Thoracic aorta endothelial cell (primary cell): ENCODE measurements at places on chromosomes 16 and 17. TPM values are rescaled to one million over a fixed set of nuclear protein-coding genes. Genes with fewer than 3 reads are reported as not detected.

DHRS7C gene
- total RNA-seq, result not detected in 2 replicates

RTN4RL1 gene
- total RNA-seq, result under 0.01 TPM in 2 replicates

GFAP gene
- total RNA-seq, result 0.14 and 0.27 TPM in 2 replicates

ZNF629 gene
- total RNA-seq, result 10.6 and 11.6 TPM in 2 replicates
